ENCODE measurements at places on chromosomes 1 and 21. TPM values are rescaled to one million over a fixed set of nuclear protein-coding genes. Genes with fewer than 3 reads are reported as not detected.

MFSD2A gene
- total RNA-seq = 0.12 TPM

NUAK2 gene
- 1.1 TPM for total RNA-seq

F13B gene
- not detected for total RNA-seq

VAV3 gene
- total RNA-seq = 1.4 TPM

ICOSLG gene
- 0.69 TPM for total RNA-seq

SEMA4A gene
- 2.3 TPM for total RNA-seq

PAQR6 gene
- total RNA-seq = 0.32 TPM

ZNF683 gene
- not detected for total RNA-seq
